ENCODE measurements at places on chromosomes 6 and 20.
A peak's percentile ranks its signal among the peaks of the same experiment; 100 is the strongest.

DNA sequence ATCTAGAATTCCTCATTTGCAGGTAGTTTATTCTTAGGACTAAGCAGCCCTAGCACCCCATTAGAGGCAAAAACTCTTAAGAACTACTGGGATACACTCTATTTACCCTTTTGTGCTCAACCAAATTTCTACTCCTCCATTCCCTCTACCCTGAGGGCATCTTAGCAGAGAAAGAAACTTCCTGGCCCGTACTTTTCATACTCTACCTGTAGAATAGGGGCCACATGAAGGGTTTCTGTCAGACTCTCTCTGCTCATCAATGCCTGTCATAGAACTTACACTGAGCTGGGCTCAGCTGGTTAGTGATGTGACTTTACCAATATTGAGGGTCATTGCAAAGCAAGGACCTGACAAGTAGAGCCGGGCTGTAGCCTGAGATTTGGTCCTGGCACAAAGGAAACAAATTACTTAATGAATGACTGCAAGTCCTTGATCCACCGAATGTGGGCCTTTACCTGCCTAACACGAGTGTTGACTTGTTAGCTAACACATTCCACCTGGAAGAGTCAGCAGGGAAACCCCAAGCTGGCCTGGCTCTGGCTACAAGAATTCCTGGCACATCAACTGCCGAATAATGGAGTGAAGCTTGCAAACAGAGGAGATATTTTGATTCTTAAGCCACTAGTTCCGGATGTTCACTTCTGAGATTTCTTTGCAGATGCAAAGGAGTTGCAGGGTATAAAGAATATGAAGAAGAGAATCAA lies 280.5 kb upstream of the JAG1 start:
- no peak for DNase-seq

DNA sequence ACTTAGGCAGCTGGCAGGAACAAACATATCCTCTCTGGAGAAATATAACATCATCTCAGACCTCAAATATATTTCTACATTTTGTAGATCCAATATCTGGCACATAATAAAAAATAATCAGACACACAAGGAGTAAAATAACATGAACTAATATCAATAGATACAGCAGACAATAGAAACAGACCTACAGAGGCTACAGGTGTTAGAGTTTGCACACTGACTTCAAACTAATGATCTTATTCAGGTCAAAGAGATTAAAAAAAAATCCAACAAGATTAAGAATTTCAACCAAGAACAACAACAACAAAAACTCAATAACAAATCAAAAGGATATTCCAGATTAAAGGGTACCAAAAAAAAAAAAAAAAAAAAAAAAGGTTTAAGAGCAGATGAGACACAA lies 13.9 kb upstream of the CDYL start:
- no peak for DNase-seq

DNA sequence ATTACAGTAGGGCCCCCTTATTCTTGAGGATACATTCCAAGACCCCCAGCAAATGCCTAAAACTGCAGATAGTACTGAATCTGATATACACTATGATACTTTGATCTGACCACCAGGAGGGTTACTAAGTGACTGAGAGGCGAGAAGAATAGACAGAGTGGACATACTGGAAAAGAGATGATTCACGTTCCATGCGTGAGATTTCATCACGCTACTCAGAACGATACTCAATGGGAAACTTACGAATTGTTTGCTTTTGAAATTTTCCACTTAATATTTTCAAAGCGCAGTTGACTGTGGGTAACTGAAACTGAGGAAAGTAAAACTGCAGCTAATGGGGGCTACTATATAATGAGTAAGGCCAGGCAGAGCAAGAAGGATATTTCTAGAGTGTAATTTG lies 60.8 kb downstream of the STX11 start:
- no peak for DNase-seq

- no peak for DNase-seq
Measured at GRCh38 chr20:60904730-60905129, 347.3 kb upstream of the CDH4 start.

DNA sequence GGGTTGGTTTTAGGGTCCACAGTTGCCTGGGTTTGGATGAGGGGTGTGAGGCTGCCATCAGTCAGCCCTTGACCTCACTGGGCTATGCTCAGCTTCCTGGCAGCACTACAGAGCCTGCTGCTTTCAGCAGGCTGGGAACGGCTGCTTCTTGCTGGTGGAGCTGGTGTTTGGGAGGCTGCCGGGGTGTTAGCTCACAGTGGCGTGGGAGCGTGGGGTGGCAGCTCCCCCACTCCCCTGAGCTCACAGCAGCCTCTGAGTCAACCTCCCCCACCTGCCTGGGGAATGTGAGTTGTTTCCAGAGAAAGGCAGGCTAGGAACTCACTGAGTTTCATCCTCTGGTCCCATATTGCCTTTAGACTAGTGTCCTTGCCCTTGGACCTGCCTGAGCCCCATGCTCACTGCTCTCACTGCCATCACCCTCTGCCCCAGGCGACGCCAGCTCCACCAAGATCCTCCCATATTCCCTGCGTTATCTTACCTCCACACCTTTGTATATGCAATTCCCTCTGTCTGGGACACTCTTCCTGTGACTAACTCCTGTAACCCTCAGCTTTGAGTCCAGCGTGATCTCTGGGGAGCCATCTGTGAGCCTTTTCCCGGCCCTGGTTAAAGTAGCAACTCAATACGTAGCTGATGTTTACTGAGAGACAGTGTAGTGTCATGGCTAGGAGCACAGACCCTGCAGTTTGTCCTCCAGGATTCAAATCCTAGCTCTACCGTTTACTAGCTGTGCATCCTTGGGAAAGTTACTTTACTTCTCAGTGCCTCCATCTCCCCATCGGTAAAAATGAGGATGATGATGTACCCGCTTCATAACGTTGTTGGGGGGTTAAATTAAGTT lies 34.8 kb downstream of the PPP1R16B start:
- no peak for DNase-seq

DNA sequence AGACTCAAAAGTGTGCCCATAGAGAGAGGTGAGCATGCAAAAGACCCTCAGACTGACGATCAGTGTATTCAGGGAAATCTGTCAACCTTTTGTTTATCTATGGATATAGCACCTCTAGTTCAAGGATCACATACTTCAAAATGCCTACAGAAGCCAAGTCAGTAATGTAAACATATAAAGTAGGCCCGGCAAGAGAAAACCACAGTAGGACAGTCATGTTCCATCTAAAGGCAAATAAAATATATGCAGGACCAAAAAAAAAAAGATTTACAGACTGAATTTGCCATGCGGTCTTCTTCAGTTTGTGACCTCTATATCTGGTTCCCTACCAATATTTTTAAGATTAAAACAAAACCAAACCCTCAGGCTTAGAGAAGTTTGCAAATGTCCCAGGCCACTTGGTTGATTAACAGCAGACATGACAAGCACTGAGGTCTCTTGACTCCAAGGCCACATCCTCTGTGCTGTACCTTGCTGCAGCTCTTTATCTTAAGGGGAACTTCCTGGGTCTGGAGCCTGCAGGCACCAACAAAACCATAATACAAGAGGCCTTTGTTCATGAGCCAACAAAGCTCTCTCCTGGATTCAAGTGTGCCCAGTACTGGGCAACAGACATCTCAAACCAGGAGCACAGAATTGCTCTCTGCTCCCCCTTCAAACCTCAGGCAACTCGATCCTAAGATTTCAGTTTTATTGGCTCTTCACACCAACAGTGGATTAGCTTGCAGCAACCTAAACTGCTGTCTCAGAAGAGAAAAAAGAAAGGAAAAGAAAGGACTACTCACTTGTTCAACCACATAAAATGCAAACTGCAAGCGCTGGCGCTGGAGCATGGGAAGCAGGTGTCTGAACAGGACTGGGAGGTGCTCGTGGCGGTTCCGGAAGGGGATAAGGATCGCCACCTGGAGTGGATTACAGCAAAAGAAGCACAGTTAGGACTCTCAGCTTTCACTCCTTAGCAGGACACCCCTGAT lies 71.7 kb downstream of the B4GALT5 start:
- no peak for DNase-seq

DNA sequence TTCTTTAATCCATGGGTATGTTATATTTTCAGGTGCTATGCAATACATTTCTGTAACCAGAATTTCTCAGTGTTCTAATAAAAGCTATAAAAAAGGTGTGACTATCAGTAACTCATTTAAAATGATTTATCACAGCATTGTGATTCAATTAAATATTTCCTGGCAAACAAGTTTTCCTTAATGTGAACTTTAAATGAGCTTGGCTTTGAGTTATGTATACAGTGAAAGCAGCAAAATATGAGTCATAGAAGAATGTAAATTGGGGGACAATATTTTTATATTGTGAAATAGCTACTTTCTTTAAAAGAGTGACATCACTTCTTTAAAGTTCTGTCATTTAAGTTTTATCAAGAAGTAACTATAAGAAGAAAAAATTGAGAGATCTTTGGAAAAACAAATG lies 484.9 kb upstream of the MAN1A1 start:
- DNase-seq: no peak

DNA sequence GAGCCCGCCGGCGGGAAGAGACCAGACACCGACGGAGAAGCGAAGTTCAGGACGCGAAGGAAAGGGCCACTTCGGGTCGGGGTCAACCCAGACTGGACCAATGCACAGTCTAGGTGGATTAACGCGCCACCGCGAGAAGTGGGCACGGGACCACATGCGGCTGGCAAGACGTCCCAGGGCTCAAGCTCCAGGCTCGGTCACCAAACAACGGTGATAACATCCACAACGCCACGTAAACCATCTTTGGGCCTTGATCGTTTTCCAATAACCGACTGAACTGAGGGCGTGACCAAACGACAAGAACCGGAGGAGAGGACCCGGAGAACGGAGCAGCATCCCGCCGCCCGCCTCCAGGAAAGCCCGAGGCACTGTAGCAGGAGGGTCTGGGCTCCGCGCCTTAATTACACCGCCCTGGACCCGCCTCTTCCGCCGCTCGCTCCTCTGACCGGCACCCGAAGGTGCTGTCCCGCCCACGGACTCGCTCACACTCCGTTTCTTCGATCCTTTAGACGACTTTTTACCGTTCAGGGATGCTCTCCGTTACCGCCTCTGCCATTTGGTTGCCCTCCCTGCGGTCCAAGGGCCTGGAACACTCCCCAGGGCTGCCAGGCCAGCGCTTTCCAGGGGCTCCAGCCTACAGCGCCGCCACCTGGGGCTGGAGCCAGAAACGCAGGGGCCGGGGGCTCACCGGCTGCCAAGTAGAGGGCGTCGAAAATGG lies 44.1 kb downstream of the DPPA5 start:
- peak; percentile 55 for DNase-seq

DNA sequence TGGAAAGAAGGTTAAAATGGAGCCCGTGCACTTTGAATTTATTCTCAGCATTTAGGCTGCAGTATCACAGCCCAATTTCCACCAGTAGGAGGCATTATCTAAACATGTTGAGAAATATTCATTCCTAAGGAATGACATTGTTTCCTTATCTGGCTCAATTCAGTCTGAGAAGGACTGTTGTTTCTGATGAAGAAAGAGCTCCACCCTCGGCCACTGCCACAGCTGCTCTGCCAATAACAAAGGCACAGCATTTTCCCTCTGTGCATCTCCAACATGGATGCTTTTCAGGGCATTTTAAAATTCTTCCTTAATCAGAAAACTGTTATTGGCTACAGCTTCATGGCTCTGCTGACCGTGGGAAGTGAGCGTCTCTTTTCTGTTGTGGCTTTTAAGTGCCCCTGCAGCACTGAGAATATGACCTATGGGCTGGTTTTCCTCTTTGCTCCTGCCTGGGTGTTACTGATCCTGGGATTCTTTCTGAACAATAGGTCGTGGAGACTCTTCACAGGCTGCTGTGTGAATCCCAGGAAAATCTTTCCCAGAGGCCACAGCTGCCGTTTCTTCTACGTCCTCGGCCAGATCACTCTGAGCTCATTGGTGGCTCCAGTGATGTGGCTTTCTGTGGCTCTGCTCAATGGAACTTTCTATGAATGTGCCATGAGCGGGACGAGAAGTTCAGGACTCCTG lies at the start of gene CALHM5:
Gene CALHM5, plus strand, starts transcription at position 216 of the 687 bp plus-strand sequence. Its CDS starts 58 bp downstream, at position 274.
- no peak for DNase-seq

- DNase-seq: no peak
Measured at GRCh38 chr20:34190262-34190661, 51.0 kb upstream of the ASIP start.

GRCh38 chr6:125356884-125357283 lies 55.1 kb upstream of the HDDC2 start:
- DNase-seq: no peak

- peak; percentile 95 for DNase-seq
Measured at GRCh38 chr6:20661721-20662120, 127.5 kb downstream of the CDKAL1 start.

DNA sequence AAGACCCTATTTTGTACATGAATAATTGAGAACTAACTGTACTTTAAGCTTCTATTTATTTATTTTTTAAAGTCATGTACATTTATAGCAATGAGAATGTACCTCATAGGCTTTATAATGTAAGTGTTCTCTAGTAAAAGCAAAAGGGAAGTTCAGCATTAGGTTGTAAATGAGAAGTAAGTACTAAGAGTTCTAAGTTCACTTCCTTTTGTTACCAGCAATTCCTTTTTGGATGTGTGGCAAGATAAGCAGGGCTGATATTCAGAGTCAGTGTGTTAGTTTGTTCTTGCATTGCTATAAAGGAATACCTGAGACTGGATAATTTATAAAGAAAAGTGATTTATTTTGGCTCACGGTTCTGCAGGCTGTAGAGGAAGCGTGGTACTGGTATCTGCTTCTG lies 54.0 kb upstream of the CCN2 start:
- no peak for DNase-seq

GRCh38 chr20:46568570-46569129 lies 18.2 kb upstream of the OCSTAMP start:
- DNase-seq: peak; percentile 84

DNA sequence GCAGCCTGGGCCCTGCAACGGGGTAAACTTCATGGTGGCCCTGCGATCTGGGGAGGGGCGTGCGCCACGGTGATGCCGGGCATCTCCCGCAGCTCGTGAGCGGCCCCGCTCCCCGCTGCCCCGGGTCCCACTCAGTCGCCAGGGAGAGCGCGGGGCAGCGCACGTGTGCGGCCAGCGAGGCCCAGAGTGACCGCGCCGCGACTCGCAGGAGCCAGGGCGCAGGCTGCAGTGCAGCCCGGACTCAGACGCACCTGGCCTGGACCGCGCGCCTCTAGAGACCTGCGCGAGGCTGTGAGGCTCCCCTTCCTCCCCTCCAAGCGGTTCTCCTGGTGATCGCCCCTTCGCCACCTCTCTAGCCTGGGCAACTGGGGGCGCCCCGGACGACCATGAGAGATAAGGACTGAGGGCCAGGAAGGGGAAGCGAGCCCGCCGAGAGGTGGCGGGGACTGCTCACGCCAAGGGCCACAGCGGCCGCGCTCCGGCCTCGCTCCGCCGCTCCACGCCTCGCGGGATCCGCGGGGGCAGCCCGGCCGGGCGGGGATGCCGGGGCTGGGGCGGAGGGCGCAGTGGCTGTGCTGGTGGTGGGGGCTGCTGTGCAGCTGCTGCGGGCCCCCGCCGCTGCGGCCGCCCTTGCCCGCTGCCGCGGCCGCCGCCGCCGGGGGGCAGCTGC lies 652 bp downstream of the BMP6 start:
- DNase-seq: no peak

GRCh38 chr6:46376562-46377061 lies 114.6 kb downstream of the RCAN2 start:
- no peak for DNase-seq

DNA sequence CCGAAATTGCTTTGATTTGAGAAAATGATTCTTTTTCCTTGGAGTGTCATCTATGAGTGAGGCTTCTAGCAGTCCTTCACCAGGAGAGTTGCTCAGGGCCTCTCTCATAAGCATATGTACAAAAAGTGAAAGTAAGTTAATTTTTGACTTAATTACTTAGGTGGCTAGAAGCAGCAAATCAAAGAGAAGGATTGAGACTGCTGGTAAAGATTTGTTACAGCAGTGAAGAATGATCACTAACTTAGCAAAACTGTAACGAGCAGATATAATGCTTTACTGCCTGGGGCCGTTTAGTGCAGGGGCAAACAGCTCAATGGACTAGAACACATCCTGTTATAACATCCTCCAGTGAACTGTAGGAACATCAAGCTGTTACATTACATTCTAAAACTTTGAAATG lies 167.8 kb upstream of the RIPOR2 start:
- no peak for DNase-seq

All from NCI-H446 treated with DMSO at 0.1 percent for 48 hours (cell line).